ENCODE measurements at places on chromosomes 2 and 18. TPM values are rescaled to one million over a fixed set of nuclear protein-coding genes. Genes with fewer than 3 reads are reported as not detected.

The SERPINB2 gene
- total RNA-seq: 0.11 TPM

The KIAA2012 gene
- total RNA-seq: not detected

The CNTNAP5 gene
- total RNA-seq: not detected

The ZEB2 gene
- 9.8 TPM for total RNA-seq

The NEU2 gene
- not detected for total RNA-seq

The NEB gene
- 0.35 TPM for total RNA-seq

The TCF4 gene
- 2.5 TPM for total RNA-seq

The CDK15 gene
- total RNA-seq: not detected

The LDLRAD4 gene
- total RNA-seq: 2.4 TPM

The GPR45 gene
- not detected for total RNA-seq

The EFR3B gene
- 10.0 TPM for total RNA-seq

The TCF23 gene
- total RNA-seq: not detected

The TFCP2L1 gene
- 24.2 TPM for total RNA-seq

The ASPRV1 gene
- 0.20 TPM for total RNA-seq

The ARL5A gene
- 19.8 TPM for total RNA-seq

The SP140 gene
- total RNA-seq: not detected

The HK2 gene
- 0.96 TPM for total RNA-seq

The TTN gene
- 0.01 TPM for total RNA-seq

The CD8B gene
- total RNA-seq: not detected

The CHPF gene
- 27.8 TPM for total RNA-seq

The SCYGR4 gene
- total RNA-seq: not detected

The LINC00305 gene
- total RNA-seq: not detected

The REG3A gene
- not detected for total RNA-seq

The ACKR3 gene
- 7.7 TPM for total RNA-seq

The LYPD6B gene
- 0.07 TPM for total RNA-seq

The SRD5A2 gene
- 0.02 TPM for total RNA-seq

The GAD1 gene
- total RNA-seq: 0.13 TPM

The DNAH7 gene
- total RNA-seq: 1.0 TPM

The XDH gene
- total RNA-seq: 0.92 TPM

The POTEI gene
- not detected for total RNA-seq

The SCYGR2 gene
- not detected for total RNA-seq

The IL1F10 gene
- not detected for total RNA-seq

The ABCG8 gene
- not detected for total RNA-seq

The GKN1 gene
- total RNA-seq: 0.24 TPM

The EIF2B4 gene
- total RNA-seq: 53.9 TPM

The MYO3B gene
- total RNA-seq: not detected

The LRATD1 gene
- 0.09 TPM for total RNA-seq

The AQP12A gene
- total RNA-seq: not detected

The LOXHD1 gene
- total RNA-seq: not detected

The HAAO gene
- total RNA-seq: not detected

The SFT2D3 gene
- 5.4 TPM for total RNA-seq

The IL1R2 gene
- 1.0 TPM for total RNA-seq

The HNMT gene
- total RNA-seq: 1.1 TPM

The MYCN gene
- not detected for total RNA-seq

The CLEC4F gene
- total RNA-seq: not detected

The CCDC85A gene
- total RNA-seq: 0.39 TPM

The ITGB6 gene
- total RNA-seq: 1.2 TPM

The CFC1 gene
- not detected for total RNA-seq

The TGFA gene
- total RNA-seq: 8.2 TPM

The APCDD1 gene
- total RNA-seq: 0.07 TPM

The MARS2 gene
- 11.3 TPM for total RNA-seq
